Upper lobe of left lung (tissue), 6 donors: ENCODE measurements at places on chromosomes 5 and 9.

- DNase-seq, result peak; percentile 78
These were observed at the start of gene TLR4 for GRCh38 chr9:117704024-117704575. TSS of gene TLR4 (plus strand) at chr9:117704403. CDS start at chr9:117704473, 70 bp downstream.

GRCh38 chr5:8576178-8576577 is 707.2 kb downstream of the MTRR start:
- no peak for DNase-seq

GRCh38 chr5:166083183-166083959 is 2208.1 kb upstream of the WWC1 start:
- no peak for DNase-seq

- DNase-seq, result peak; percentile 58
These were observed 21.1 kb downstream of the FAM219A start for GRCh38 chr9:34437006-34437925.

- DNase-seq, result no peak
These were observed 108.1 kb upstream of the SPRY4 start for GRCh38 chr5:142432961-142433360.

DNA sequence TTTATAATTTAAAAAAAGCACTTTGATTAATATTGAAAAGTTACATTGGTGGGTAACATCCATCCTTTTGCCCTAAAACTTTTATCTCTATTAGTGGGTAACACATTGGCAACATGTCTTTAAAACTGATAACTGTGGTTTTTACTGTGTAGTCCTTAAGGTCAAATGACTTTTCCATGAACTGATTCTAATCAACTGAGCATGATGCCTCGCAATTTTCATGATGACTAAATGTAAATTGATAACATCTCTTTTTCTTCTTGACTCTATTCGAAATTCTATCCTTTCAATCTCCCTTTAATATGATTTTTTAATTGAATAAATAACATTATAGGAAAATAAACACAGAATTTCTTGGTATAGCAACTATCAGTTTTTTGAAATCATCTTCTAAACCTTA is 6.3 kb upstream of the IL5 start:
- DNase-seq, result no peak

GRCh38 chr5:154709368-154710305 is 45.5 kb upstream of the LARP1 start:
- DNase-seq, result no peak
